IPS DF 6.9 (cell line): ENCODE measurements at places on chromosomes 6 and 20.

DNA sequence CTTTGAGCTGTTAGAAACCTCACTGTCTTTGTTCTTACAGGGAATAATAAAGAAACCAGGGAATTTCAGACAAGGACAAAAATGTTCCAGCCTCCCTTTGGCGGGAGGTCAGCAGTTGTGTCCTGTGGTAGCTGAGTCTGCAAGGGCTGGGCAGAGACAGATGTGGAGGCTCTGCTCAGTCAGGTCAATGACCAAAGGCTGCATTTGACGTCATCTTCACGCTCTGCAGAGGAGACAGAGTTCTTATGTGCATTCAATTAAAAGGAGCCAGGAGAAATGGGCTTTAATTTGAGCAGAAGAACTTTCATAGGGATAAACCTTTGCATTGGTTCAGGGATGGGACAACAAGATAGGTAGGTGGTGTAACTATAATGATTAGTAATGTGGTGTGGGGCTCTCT, 45.1 kb upstream of the FOXA2 start:
- DNase-seq: no peak

DNA sequence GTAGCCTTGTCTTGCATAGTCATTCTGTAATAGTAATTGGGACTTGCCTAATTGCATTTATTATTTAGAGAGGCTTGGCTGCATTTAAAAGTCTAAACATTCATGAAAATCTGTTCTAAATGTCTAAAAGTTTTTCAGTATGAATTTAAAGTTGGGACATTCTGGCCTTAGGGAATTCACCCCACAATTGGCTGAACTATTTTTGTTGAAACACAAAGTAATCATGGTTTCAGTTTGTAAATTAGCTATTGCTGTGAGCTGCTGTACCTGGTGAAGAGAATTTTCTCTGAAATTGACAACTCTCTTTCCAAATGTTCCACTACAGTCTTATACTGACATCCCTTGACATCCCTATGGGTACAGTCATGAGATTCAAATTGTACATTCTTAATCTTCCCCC, 253.0 kb downstream of the FARS2 start:
- no peak for DNase-seq

DNA sequence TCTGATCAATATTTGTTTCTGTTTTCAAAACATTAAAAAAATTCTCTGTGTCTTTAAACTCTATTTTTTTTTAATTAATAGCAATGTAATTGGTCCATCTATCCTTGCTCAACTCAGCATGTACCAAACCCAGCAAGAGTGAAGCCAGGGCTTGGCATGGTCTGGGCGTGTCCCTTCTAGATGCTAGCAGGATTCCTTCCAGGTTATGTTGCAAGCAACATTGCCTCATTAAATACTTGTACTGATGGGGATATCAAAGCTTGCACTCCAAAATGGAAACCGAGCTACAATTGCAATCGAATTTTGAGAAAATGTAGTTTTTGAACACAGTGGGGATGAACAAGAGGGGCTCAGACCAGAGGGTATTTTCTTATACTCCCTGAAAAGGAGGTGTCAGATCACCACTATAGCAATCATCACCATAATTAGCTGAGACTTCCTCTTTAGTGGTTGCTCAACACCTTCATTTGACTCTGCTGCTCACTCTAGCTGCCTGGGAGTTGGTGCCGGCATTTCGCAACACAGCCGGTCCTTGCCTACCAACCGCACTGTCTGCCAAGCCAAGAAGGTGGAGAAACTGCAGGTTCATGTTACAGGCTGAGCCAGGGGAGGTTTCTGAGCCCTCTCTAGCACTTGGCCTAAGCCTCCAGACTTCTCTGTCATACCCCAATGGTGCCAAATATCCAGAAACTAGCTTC, 67.8 kb upstream of the RALGAPA2 start:
- no peak for DNase-seq

DNA sequence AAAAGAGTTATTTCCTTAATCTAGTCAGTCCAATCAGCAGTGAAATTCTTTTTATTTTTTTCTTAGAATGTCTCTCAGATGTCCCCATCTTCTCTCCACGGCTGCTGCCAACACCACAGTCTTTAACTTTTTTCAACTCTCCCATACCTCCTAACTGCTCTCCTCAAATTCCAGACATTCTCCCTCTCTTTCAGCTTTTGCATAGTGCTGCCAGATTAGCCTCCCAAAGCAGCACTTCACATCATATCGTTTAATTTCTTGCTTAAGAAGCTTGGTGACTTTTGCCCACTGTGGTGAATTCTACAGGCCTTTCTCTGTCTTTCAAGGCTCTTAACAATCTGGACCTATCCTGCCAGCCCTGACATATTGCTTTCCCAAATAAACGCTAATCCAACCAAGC, 233.4 kb downstream of the UST start:
- no peak for DNase-seq

GRCh38 chr20:54234991-54235390, 27.1 kb downstream of the PFDN4 start:
- no peak for DNase-seq
